Stimulated activated CD4-positive, alpha-beta T cell treated with anti-CD3 and anti-CD28 coated beads, Interleukin-15, amount 100 ng/mL, for 1 hour (primary cell): ENCODE measurements at places on chromosomes 11 and 22.
A peak's percentile ranks its signal among the peaks of the same experiment; 100 is the strongest.

- DNase-seq = no peak
Observed at GRCh38 chr11:79973721-79974617, 533.1 kb upstream of the TENM4 start.

GRCh38 chr11:65422633-65423515 lies at the start of gene NEAT1:
Gene NEAT1, plus strand, starts transcription at chr11:65422798.
- peak; percentile 86 for DNase-seq

GRCh38 chr11:93396316-93396715 lies 65.8 kb downstream of the DEUP1 start:
- no peak for DNase-seq

DNA sequence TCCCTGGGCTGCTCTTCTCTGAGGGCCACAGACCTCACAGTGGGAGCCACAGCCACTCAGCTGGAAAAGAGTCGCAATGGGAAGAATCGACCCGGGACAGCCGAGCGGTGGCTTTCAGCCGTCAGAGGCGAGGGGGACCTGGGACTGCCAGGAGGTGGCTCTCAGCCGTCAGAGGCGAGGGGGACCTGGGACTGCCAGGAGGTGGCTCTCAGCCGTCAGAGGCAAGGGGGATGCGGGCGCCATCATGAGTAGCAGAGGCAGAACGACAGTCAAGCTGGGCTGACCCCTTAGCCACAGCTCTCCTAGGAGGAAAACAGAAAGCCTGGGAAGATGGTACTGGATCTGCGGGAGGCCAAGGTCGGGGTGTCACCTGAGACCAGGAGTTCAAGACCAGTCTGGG lies 14.9 kb upstream of the MUC2 start:
- no peak for DNase-seq

GRCh38 chr11:69416762-69417698 lies 64.4 kb upstream of the LINC01488 start:
- DNase-seq = no peak

DNA sequence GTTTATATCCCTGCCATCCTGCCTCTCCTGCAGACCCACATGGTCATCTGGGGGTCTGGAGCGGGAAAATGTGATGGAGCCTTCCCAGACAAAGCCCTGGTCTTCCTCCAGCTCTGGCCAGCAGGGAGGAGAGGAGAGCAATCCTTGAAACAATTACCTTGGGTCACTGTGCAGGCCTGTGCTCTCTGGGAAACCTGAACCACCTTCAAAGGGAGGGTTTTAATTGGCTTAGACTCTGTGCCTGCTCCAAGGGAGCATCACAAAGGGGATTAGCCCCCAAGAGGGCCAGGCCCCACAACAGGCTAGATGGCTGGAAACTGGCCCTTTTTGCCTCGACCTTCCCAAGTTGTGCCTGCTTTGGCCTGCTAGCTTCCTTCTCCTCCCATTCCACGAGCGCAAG lies 351.9 kb downstream of the TENM4 start:
- DNase-seq = no peak

DNA sequence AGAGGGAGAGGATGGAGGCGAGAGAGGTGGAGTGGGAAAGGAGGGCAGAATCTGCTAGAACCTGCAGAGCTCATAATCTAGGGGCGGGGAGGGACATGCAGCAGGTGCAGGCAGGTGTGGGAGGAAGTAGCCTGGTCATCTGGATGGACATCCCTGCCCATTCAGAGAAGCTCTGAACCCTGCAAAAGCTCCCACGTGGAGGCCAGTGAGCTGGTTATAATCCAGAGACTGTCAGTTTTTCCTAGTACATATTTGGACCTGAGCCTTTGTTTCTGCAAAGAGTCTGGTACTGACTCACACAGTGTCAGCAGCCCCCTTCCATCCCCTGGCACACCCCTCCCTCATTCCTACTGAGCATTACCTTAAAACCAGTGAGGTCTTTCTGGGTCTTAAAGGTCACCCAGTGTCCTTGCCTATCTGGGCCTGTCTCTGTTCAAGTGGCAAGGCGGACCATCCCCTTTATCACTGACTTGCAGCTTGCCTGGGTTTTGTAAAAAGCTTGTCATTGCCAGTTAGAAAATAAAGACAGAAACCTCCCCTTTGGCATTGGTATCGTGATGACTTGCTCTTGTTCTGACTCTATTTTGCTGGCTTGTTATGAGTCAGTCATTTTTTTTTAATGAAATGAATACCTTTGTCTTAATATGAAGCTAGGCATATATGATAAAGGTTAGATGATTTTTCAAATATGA lies 26.1 kb downstream of the PTPRJ start:
- DNase-seq = no peak

- no peak for DNase-seq
Observed at GRCh38 chr11:119427279-119427678, 4.3 kb upstream of the THY1 start.
